ENCODE measurements at places on chromosomes 12 and 14. TPM values are rescaled to one million over a fixed set of nuclear protein-coding genes. Genes with fewer than 3 reads are reported as not detected.

Gene PIK3C2G
- total RNA-seq = not detected

Gene APOLD1
- 12.8 TPM for total RNA-seq

Gene CLECL1
- total RNA-seq = 13.8 TPM

Gene HVCN1
- 12.8 TPM for total RNA-seq

Gene KRT7
- 23.1 TPM for total RNA-seq

Gene IAPP
- total RNA-seq = not detected

Gene OVCH1
- not detected for total RNA-seq

Gene ETFBKMT
- 2.0 TPM for total RNA-seq

Gene KLHL33
- total RNA-seq = 0.28 TPM

Gene C12orf60
- total RNA-seq = 5.1 TPM

Gene PITPNM2
- 14.1 TPM for total RNA-seq

Gene CMTM5
- not detected for total RNA-seq

Gene SERPINA12
- not detected for total RNA-seq

Gene NAA30
- 25.6 TPM for total RNA-seq

Gene MYO1H
- total RNA-seq = not detected

Gene GPR135
- total RNA-seq = 1.1 TPM

Gene ALX1
- total RNA-seq = not detected

Gene RIMBP2
- total RNA-seq = 0.14 TPM

Gene PPP1R36
- not detected for total RNA-seq

Gene ASCL1
- total RNA-seq = not detected

Gene KRT75
- not detected for total RNA-seq

Gene BMP4
- not detected for total RNA-seq

Gene MBD6
- total RNA-seq = 131 TPM

Gene COL2A1
- total RNA-seq = 0.14 TPM

Gene OR10G3
- total RNA-seq = not detected

Gene IL26
- total RNA-seq = 0.53 TPM

Gene ZDHHC22
- total RNA-seq = not detected

Gene MYF5
- total RNA-seq = not detected

Gene LMO3
- total RNA-seq = not detected

Gene MYL2
- not detected for total RNA-seq

Gene SYT1
- not detected for total RNA-seq

Gene TMEM132C
- not detected for total RNA-seq

Gene KCNMB4
- 1.6 TPM for total RNA-seq

Gene CACNA1C
- 0.21 TPM for total RNA-seq

Gene TCL1B
- total RNA-seq = not detected

Gene P2RX2
- not detected for total RNA-seq

Gene SLC4A8
- total RNA-seq = 4.6 TPM

Gene RD3L
- not detected for total RNA-seq

Gene CELA1
- total RNA-seq = 0.26 TPM

Gene LTBP2
- 0.84 TPM for total RNA-seq

Gene RAPGEF3
- total RNA-seq = 1.4 TPM

Gene SUPT16H
- total RNA-seq = 155 TPM

Gene SUOX
- 9.9 TPM for total RNA-seq

Gene MYG1
- 83.5 TPM for total RNA-seq

Gene CD4
- total RNA-seq = 141 TPM

Gene PLA2G1B
- not detected for total RNA-seq

Gene DNAAF2
- total RNA-seq = 6.6 TPM

Gene WNT1
- 0.42 TPM for total RNA-seq

Gene TPH2
- not detected for total RNA-seq

Gene EID3
- 5.0 TPM for total RNA-seq

Gene HHIPL1
- total RNA-seq = 0.39 TPM

Gene ANO4
- not detected for total RNA-seq

Gene FANCM
- total RNA-seq = 13.5 TPM

Gene TAS2R8
- not detected for total RNA-seq
